ENCODE measurements at places on chromosomes 6 and 20.

DNA sequence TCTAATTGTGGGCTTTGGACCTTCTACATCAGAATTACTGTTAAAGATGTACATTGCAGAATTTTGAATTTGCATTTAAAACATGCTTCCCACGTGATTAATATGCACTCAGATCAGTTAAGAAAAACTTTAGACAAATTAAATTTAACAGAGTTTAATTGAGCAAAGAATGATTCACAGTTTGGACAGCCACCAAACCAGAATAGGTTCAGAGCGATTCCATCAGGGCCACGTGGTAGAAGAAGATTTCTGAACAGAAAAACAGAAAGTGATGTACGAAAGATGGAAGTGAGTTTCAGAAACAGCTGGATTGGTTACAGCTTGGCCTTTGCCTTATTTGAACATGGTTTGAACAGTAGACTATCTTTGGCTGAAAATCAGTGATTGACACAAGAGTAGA, 704.2 kb upstream of the MAP3K7 start:
- no peak for DNase-seq

DNA sequence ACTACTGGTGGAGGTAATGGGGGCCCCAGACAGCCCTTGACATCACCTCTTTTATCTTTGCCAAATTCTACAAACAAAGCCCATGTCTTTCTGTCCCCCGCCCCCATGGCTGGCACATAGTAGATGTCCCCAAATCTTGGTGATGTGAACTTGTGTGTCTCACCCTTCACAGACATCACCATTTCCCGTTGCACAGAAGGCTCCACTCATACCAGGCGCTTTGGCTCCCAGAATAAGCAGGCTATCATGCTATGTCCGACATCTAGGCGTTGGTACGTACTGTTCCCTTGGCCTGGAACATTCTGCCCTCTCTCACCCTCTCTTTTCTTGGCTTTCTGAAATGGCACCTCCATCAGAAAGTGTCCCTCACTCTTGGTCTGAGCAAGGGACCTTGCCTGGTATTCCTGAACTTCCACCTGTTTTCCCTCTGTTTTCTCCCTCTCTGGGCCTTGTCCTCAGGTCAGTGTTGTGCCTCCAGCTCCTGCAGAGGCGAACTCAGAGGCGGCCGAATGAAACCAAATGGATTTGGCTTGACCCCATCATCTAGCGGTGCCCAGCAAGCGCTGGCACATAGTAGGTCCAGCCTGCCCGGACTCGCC, 968 bp upstream of the CCN5 start:
- DNase-seq = no peak

DNA sequence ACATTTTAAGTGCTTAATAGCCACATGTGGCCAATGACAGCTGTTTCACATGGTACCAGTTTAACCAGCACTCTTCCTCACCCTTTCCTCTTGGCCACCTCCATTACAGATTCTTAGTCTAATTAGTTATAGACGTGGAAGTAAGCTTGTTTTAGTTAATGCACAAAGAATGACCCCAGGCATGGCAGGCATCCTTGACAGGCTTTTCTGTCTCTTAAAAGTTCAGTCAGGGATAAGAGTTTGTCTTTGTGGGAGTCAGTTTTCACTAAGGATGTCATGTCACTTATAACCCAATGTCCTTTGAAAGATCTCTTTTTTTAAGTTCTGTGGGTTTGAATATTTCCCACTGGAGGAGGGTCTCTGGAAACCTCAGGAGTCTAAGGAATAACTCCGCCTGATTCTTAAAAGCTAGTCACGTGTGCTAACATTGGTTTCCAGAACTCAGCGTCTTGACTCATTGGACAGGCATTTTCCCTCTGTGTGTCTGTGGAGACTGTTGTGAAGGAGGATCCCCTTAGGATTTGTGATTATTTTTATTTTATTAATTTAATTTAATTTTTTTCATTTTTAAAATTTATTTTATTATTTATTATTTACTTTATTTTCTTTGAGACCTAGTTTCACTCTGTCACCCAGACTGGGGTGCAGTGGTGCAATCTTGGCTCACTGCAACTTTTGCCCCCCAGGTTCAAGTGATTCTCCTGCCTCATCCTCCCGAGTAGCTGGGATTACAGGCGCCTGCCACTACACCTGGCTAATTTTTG, 171.4 kb downstream of the ZFAND3 start:
- DNase-seq = no peak

DNA sequence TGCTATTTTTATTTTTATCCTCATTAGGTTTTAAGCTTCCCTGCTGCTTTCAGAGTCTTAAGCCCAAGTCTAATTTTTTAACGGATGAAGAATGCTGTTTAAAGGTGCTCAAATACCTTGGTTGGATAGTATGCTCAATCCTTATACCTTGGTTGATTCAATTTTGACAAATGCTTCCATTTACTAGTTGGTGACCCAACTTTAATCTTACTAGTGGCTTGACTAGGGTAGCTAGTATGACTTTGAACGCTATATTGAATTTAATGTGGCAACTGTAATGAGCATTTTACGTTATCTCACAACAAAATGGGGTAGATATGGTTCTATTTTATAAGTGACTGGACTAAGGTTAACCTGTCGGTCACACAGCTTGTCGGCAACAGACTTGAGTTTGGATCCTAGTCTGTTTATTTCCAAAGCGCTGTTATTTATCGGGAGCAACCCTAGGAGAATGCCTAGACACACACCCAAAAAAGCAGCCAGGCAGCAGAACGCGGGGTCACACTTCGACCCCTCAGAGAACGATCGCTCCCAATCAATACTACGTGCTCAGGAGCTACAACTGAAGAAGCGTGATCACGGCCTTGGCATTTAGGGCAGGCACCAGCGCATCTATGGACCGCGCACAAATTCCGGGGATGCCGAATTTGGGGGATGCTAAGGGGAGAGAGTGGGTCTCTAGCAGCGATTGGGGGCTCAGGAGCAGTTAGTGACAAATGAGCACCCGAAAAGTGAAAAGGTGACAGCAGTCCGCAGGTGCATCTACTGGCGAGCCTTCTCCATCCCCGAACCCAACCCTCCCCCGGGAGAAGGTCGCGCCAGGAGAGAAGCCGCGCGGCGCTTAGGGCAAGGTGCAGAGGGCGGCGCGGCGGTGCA, 586 bp upstream of the ALDH5A1 start:
- no peak for DNase-seq

GRCh38 chr6:36666826-36667591, 11.5 kb upstream of the CDKN1A start:
- peak; percentile 64 for DNase-seq

DNA sequence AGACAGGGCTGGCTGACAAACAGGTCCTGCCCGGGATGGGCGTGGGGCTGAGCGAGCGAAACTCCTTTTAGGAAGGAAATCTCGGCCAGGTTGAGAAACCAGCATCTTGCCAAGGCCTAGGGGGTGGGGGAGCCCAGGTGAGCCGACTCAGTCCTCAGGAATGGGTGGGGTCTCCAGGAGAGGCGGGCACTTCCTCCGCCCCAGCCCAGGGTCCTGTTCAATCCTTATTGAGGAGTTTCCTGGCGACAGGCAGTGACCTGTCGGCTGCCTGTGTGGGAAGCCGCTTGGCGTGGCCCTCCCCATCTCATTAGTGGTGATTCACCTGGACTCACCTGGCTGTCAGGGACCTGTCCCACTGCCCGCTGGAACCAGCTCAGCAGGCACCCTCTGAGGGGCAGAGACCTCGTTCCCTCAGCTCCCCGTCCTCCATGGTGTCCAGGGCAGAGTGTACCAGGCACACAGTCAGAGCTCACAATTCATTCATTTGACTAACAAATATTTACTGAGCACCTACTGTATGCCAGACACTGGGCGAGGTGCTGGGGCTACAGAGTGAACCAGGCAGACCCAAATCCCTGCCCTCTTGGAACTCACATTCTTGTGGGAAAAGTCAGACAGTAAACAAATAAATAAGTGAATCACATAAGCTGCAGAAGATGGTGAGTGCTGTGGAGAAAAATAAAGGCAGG, 51.1 kb downstream of the FGD2 start:
- DNase-seq = no peak

Data from spinal cord (tissue), 10 donors.